ENCODE measurements at places on chromosomes 16 and 17.

GRCh38 chr16:73848993-73849392 lies 447.6 kb upstream of the PSMD7 start:
- DNase-seq, result no peak

DNA sequence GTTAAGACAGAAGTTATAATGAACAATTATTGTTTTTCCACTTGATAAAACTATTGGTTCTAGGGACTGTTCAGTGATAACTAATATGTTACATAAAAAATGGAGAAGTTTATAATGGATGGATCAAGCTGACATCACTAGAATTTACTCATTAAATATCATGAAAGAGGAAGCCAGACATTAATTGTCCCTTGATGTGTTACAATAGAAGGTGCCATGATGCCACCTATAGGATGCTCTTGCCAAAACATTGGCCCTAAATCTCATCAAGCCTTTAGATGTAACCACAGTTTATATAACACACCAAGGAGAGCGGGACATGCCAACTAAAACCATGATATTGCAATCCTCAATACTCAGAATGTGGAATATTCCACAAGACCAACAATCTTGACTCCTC lies 147.9 kb upstream of the MON1B start:
- peak; percentile 23 for DNase-seq

GRCh38 chr17:75073618-75074047 lies 14.1 kb upstream of the SLC16A5 start:
- DNase-seq, result no peak

DNA sequence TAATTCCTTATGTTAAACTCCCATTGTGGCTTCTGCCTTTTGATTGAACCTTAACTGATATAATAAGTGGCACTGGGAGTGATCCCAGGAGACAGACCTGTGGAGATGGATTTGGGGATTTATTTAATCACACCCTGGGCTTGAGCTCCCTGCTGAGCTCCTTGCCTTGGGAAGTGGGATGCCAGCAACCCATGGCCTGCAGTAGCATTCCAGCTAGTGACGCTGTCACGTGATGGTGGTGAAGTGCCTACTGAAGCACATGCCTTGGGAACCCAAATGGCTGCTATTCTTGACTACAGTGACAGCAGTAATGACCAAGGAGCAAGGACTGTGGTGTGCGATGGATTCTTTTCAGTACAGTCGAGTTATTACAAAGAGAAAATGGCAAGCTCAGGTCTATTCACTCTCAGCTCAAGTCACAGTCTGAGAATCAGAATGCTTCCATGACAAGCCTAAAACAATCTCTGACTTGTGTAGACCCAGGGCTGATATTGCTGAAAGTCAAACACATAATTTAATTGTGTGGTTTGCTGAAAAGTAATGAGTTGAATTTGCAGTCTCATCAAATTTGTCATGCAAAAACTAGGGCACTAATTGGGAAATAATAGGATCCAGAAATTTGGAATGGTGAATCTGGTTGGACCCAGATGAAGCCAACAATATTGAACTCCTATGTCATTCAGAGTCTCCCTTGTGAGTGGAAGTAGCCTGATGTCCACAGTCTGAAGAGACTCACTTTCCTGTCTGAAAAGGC lies 47.1 kb downstream of the BCL7C start:
- DNase-seq, result no peak

GRCh38 chr16:62363501-62363900 lies 327.3 kb upstream of the CDH8 start:
- DNase-seq, result no peak

GRCh38 chr16:66159987-66160386 lies 206.5 kb upstream of the CDH5 start:
- DNase-seq, result peak; percentile 8

- DNase-seq, result no peak
Measured at GRCh38 chr17:40106760-40107521, 6.6 kb upstream of the NR1D1 start.
